Germinal center (tissue), 1 donor: ENCODE measurements at places on chromosomes 6 and 20.

DNA sequence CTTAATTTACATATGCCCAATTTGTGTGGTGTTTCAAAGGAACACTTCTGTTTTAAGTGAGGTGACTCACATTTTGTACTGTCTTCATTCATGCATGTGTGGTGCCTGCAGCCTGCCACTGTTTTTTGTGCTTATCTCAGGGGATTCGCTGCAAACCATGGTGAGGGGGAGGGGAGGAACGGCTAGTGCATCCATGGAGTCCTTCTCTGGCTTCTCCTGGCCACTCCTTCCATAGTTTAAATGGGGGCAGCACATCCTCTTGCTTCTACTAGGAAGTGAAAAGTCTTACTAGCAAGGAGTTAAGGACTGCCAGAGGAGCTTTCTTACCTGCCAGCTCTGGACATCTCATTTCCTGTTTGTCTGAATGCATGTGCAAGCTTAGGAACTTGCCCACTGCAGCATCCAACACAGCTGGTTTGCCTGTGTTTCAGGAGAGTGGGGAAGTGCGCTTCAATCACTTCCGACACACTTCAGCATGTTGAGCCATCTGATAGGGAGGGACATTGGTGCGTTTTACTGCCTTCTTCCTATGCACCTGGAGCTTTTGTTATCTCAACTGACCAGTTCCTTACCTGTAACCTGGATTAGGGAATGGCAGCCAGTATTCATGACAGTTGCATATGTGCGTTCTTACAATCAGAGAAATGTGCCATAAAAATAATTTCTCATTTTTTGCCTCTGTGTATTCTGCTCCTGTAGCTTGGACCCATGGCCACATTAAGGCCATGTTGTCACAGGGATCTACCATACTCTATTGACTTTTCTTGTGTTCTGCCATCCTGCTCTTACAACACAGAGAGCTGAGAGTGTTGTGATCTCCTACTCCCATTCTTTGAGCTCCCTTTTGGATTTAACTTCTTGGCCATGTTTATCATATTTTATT is 211.3 kb downstream of the ARID1B start:
- DNase-seq: peak; percentile 84

- no peak for DNase-seq
Measured at GRCh38 chr6:113558966-113559365, 298.2 kb upstream of the MARCKS start.

- no peak for DNase-seq
Measured at GRCh38 chr6:28474441-28475219, 31.3 kb upstream of the ZSCAN23 start.

GRCh38 chr6:36353411-36353915 is 16.8 kb upstream of the BNIP5 start:
- DNase-seq: no peak

DNA sequence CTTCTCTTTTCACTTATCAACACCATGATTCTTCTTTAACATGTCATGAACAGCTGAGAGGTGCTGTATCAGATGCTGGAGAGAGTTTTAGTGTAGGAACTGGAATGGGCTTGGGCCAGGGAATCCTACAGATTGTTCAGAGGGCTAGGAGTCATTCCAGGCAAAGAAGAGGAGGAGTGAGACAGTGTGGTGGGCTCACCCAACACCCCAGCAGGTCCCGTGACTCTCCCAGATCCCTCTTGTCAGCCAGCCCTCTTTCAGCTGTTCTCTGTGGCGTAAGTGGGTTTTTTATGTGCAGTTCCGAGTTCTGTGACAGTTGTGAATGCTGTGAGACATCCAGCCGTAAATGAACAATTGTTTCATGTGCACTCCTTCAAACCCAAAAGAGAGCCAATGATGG is 31.4 kb upstream of the CEP162 start:
- DNase-seq: no peak

- no peak for DNase-seq
Measured at GRCh38 chr20:32975698-32976674, 28.2 kb downstream of the SUN5 start.

DNA sequence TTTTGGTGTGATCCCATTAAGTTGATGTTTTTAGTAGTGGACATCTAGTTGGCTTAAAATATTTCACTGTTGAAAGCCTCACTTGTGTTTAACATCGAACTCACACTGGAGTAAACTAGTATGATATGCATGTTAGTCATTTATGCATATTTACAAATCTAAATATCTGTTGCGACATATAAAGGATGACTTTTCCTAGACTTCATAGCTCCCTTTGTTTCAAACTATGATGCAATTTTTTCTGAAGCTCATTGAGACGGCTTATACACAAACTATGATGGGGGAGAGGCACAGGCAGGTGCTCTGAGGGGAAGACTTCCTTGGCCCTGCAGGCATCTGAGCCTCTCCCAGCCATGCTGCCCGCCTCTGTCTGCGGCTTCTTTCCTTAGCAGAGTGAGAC is 11.8 kb upstream of the FOXC1 start:
- no peak for DNase-seq

DNA sequence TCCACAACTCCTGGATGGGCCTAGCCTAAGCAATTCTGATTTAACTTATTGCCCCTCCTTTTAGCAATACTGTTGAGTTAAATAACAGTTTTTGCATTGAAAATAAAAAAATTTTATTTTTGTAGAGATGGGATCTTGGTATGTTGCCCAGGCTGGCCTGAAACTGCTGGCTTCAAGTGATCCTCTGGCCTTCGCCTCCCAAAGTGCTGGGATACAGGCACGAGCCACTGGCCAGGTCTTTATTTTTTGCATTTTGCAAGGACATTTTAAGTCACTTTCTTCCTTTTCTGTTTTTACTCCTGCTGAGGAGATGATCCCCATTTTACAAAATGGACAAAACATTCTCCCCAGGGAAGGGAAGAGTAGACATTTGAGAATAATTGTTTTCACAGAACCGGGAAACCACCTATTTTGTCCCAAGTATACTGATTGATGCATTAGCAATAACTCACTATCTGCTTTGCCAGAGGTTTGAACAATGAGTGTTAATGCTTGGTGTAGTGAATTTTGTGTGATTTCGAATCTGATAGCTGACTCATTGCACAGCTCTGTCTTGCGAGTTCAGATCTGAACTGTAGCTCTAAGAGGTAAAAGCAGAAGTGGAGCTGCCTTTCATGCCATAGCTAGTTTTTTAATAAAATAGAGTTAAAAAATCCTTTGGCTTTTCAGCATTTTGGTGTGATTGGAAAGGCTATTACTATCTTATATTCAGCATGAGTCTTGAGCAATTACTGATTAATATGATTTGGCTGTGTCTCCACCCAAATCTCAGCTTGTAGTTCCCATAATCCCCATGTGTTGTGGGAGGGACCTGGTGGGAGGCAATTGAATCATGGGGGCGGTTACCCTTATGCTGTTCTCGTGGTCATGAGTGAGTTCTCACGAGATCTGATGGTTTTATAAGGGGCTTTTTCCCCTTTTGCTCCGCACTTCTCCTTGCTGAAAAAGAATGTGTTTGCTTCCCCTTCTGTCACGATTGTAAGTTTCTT is 20.9 kb downstream of the IGF2R start:
- DNase-seq: no peak

GRCh38 chr6:117326396-117326795 is 61.0 kb downstream of the VGLL2 start:
- no peak for DNase-seq

DNA sequence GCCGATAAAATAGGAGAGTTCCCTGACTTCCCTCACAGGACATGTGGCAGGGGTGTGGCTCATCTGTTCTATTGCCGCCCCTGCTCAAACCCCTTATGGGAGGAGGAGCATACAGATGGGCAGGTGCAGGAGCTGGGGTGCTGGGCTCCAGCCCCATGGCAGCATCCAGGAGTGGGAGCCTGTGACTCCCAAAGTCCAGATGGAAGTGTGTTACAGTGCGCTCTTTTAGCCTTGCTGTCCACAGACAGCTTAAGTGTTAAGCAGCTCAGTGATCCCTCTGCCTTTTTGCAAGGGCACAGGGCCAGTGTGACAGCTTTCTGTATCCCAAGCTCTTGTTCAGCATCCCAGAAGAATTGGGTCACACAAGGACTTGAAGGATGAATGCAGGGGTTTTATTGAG is 212.3 kb upstream of the MYLIP start:
- no peak for DNase-seq

GRCh38 chr6:33071569-33071968 is 1.9 kb downstream of the HLA-DPA1 start:
- no peak for DNase-seq

- DNase-seq: no peak
Measured at GRCh38 chr6:209432-210103, 82.7 kb upstream of the DUSP22 start.

DNA sequence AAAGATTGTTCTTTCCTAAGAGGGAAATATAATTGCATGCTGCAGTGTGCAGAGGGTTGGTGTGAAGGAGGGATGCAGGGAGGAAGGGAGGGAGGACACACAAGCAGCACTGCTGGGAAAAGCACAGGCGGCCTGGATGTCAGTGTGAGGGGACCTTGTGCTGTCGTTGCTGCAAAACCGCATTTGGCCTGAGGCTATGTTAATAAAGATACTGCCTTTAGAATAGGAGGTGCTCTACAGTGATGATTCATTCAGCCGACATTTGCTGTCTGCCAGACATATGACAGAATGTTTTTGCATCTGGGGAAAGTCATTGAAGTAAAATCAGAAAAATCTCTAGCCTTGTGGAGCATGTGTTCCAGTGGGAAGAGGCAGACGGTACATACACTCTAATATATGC is 50.5 kb upstream of the TRIM26 start:
- DNase-seq: no peak

DNA sequence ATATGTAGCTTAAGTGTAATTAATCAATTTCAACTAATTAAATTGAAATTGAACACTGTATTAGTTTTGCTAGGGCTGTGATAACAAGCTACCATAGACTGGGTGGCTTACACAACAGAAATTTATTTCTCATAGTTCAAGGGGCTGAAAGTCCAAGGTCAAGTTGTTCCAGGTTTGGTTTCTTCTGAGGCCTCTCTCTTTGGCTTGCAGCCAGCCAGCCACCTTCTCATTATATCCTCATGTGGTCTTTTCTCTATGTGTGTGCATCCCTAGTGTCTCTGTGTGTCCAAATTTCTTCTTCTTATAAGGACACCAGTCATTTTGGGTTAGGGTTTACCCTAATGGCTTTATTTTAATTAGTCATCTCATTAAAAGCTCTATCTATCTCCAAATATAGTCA is 611.7 kb downstream of the UTRN start:
- no peak for DNase-seq

DNA sequence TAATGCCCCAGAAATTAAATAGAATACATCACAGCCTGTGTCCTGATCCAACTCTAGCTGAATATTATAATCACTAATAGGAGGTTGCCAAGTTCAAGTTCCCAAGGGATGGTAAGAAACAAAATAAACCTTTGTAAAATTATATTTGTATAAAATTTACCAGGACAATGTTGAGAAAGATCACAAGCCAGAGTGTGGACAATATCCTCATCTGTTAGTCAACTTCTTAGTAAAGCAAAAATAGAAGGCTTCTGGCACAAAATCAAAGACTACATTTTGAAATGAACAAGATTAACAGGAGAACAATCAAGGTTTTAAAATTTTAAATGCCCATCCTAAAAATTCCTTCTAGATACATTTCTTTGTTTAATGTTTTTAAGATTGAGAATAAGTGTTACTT is 290.4 kb upstream of the HSF2 start:
- no peak for DNase-seq

DNA sequence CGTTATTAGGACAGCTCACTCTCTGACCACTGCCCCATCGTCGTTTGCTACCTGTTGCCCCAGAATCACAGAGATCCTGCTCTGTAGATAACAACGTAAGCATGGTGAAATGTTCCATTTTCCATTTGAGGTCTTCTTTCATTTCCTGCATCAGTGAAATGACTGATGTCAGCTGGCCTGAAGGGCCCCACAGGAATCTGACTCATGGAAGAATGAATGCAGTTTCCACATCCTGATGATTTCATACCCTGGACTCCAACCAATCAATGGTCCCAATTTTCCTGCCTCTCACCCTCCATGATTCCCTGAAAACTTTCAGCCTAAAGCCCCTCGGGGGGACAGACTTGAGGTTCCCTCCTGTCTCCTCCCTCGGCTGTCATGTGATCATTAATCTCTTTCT is 394.4 kb upstream of the CDH4 start:
- no peak for DNase-seq

GRCh38 chr6:3455147-3455568 is 1.7 kb downstream of the SLC22A23 start:
- no peak for DNase-seq

DNA sequence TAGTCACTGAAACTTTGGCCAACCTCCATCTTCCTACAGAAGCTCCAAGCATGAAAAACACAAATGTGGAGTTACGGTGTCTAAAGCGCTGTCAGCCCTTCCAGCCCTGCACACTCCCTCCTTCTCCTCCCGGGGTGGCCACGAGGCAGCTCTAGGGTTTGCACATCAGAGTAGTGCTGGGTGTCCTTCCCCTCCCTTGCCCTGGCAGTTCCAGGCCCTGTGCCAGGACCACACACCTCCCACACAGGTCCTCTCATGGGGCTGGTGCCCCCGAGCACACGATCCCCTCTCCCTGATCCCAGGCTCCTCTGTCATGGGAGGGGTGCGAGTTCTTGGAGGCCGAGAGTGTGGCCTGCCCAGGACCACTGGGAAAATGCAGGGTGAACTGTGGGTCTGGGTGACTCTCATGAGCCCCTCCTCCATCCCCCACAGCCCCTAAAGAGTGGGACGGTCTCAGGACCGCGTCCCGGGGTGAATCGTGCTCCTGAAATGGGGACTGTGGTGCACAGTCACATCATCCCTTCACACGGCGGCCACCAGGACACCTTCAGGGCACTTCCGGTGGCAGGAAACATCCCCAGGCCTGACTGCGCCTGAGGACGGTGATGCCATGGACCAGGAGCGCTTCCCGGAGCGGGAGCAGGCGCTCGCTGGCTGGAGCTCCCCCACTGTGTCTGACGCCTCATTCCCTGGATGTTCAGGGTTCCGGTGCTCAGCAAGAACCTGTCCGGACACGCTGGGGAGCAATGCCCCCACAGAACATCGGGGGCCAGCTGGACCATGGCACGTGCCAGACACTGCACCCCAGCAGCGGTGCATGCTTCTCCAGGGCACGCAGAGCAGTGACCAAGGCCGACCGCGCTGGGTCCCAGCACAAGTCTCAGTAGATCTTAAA is 42.8 kb upstream of the SLCO4A1 start:
- DNase-seq: no peak

GRCh38 chr6:398558-399078 is 7.1 kb downstream of the IRF4 start:
- no peak for DNase-seq

DNA sequence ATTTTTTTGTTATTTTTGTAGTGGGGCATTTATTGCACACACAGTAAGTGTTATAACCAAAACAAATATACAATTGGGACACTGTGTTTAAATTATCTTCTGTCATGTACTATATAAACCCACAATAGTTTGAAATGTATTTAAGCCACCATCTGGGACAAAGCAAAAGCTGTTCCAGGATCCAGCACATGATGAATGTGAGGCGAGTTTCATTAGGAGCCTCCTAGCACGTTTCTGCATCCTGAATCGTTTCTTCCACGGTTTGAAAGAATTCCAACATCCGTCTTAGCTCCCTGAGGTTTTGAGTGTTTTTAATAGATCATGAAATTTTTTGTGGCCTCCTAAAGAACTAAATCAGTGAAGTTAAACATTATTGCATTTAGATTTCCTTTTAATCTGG is 65.8 kb downstream of the EYA4 start:
- DNase-seq: no peak
